ENCODE measurements at places on chromosomes 2 and 18. TPM values are rescaled to one million over a fixed set of nuclear protein-coding genes. Genes with fewer than 3 reads are reported as not detected.
A peak's percentile ranks its signal among the peaks of the same experiment; 100 is the strongest.

DNA sequence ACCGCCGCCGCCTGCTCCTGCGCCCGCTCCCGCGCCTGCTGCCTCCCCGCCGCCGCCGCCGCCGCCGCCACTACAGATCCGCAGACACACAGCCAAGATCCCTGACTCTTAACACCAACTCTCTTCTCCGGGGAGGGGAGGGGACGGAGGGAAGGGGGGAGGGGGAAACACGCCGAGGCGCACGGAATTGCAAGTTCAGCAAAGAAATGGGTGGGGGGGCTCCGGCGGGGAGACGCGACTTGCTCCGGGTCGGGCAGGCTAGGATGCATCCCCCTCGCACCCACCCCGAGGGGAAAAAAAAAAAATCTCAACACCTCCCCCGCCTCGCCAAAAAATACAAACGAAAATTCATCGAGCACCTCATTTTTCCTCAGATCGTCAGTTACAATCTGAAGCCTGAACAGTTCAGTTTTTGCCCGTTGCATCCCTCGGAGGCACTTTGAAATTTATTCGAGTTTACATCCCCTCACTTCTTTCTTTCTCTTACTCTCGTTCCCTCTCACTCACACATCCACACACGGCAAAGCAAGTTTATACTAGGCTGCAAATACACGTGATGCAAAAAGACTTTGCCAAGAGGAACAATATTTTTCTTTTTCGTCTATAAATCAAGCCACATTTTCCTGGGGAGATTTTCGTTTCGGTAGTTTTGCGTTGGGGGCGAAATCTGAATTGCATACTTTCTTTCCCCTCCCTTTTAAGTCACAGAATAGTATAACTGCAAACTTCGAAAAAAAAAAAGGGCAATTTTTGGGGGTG lies at the start of gene TCF4:
TSS of gene TCF4 (minus strand) at position 82 of the 759 bp plus-strand sequence. CDS start 1,076 bp downstream, outside the sequence.
- no peak for ATAC-seq

GRCh38 chr2:152820048-152820447 lies 101.6 kb downstream of the ARL6IP6 start:
- ATAC-seq, result no peak

DNA sequence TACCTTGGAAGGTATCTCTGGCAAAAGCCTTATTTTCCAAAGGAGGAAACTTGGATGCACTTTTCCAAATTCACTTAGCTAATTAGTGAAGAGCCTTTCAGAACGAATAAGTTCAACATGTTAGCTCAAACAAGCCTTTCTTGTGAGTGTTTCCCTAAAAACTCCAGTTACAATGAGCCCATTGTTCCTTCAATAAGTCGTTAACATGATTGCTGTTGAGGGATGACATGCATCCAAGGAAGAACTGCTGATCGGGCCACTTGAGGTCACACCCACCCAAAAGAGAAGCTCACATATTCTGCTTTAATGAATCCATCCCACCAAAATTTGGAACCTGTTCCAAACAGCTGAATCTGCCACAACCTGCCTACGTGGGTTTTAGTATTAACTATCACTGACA lies 48.1 kb upstream of the SLC35G4 start:
- no peak for ATAC-seq

DNA sequence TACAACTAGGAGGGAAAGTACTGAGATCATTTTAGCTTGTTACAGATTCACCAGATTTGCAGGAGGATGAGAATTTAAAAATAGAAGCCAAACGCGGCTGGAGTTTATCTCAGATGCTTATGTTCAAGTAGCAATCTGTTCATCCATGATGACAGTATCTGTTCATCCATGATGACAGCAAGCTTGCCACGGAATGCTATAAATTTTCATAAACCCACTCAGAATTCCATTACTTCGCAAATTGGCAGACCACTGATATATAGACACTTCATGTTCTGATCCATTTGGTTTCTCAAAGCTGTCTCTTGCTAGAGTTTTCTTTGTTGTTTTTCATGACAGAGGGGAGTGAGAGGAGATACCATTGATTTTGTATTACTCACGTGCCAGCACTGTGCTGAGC lies 84.2 kb downstream of the GAREM1 start:
- no peak for ATAC-seq

DNA sequence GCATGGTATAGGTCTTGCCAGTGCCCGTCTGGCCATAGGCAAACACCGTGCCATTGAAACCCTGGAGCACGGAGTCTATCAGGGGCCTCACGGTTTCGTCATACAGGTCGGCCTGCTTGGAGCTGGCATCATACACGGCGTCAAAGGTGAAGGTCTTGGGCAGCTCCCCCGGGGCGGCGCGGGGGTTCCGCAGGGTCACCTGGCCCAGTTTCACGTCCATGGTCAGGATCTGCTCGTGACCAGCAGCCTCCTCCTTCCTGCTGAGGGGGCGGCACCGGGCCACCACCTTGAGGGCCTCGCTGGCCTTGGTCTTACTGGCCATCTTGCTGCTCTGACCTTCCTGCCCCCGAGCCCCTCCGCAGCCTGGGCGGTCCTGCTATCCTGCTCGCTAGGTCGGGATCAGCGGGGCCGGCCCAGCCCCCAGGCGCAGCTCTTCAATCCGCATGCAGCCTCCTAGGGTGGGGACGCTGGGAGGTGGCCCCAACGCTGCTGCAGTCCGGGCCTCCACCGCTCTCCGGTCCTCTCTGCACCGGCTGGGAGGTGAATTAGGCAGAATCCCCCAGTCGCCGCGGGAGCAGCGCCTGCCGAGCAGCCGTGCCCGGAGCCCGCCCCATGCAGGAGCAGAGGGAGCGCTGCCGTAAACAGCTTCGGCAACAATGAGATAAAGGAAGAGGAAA lies 563 bp downstream of the KIF3C start:
- peak; percentile 61 for ATAC-seq

- no peak for ATAC-seq
Observed at GRCh38 chr18:57624988-57625387, 3.4 kb upstream of the NARS1 start.

GRCh38 chr2:8833853-8834252 lies 3.6 kb downstream of the KIDINS220 start:
- no peak for ATAC-seq

GRCh38 chr2:219247678-219248642 lies 2.7 kb downstream of the STK16 start:
- ATAC-seq, result peak; percentile 72

GRCh38 chr18:48583573-48583972 lies 44.7 kb downstream of the CTIF start:
- no peak for ATAC-seq

DNA sequence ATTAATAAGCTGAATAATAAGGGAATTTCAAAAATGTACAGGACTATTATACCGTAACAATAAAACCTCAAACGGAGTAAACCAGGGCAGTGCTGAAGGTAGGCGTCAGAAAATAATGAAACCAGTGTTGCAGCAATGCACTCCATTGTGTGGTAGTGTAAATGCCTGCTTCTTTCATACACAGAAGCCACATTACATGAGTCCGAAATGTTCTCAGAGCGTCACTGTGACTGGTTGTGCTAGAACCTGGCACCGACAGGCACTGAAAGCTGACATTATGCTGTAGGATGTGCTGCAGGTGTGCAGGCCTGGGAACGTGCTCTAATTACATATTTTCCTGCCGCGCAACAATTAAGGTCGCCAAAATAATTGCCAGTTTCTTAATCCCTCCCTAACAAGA lies 53.3 kb downstream of the ZEB2 start:
- ATAC-seq, result no peak

DNA sequence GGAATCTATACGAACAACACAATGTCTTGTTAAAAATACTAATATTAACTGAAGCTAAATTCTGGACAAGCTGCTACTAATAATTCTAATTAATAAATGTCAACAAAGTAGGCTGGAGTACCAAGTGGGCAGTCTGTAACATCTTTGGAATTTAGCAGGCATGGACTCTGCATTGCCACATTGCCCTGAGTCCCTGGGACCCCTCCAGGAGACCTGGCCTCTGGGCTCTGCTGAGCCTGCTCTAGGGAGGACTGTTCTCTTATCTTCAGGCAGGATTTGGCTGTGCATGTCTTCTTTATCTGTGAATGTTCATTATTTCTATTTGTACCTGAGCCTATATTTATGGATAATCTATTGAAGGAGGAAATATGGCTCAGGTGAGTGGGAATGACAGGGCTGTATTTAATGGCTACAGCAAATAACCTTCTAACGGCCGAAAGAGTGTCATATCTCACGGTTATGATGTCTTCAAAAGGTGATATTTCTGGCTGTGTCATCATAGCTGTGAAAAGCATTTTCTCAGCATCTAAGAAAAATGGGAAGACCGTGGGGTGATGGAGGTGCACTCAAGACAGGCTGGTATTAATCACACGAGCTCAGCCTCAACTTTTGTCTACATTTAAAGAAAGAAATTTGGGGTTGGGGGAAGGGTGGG lies 28.6 kb upstream of the SETBP1 start:
- no peak for ATAC-seq

- no peak for ATAC-seq
Observed at GRCh38 chr2:225272173-225272572, 127.3 kb upstream of the NYAP2 start.

GRCh38 chr2:221895366-221896121 lies 323.4 kb upstream of the EPHA4 start:
- no peak for ATAC-seq

DNA sequence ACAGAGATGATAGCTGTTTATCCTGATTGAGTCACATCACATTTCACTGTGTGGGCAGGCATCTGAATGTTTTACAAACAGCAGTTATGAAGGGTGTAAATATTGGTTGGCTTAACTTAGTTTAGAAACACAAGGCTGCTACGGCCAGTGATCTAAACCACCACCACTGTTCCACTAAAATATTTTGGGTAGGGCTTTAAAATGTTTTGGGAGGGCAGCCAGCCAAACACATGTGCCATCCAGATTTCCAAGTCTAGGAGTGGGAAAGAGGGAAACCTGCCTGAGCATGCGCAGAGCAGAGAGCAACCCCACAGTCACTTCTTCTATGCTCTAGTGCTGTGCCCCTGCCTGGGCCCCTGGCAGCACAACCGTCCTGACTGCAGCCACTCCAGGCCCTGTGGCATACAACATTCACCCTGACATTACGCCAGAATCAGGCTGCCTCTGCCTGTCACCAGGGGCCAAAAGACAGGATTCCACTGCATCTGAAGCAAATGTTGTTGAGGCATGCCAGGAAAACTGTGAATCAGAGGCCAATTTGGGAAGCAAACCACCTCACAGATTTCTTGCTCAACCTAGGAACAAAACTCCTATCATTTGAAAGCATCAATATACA lies 74.8 kb upstream of the COL5A2 start:
- ATAC-seq, result no peak

DNA sequence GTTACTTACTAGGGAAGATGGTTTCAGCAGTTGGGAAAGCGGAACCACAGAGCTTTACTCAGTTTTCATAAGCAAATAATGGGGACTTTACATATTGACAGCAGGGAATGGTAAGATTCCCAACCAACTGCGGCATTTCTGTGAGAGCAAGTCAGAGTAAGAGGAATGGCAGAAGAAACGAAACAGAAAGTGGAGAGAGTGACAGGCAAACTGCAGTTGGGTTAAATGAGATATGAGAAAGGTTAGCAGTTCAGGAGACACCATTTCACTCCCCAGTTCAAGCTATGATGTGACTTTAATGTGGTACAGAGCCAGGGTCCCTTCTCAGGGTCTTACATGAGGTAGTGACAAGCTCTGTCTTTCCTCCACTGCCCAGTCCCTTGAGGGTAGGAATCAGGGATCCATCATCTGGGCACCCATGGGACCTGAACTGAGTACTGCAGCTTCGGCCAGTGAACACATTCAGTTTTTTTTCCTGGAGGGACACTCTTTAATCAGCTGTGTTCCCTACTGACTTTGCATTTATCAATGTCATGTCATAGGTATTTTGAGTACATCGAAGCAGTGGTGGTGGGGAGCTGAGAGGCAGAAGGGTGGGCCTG lies 33.0 kb upstream of the GREB1 start:
- no peak for ATAC-seq

DNA sequence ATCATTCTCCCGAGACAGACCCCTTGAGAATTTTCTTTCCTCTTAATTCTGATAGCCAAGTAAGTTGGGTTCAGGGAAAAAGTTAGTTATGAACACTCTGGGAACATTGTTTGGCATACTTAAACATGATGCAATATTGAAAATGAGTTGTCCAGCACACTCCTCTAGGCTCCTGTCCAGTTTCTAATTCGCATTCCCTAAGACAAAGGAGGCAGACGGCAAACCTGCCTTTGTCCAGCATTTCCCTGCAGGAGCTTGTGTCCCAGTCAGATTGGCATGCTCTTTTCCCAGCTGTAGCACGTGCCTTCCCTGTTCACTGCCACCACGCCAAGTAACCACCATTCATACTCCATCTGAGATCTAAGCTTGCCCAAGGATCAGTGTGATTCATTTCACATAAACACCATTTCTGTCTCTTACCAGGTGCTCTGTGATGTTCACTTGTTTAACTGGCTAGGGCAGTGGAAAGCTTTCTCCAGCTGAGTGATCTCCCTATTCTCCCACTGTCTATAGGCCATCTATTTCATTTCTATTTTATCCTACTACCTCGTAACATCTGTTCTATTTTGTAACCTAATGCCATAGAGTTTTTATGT lies 150.0 kb upstream of the EPB41L3 start:
- no peak for ATAC-seq

DNA sequence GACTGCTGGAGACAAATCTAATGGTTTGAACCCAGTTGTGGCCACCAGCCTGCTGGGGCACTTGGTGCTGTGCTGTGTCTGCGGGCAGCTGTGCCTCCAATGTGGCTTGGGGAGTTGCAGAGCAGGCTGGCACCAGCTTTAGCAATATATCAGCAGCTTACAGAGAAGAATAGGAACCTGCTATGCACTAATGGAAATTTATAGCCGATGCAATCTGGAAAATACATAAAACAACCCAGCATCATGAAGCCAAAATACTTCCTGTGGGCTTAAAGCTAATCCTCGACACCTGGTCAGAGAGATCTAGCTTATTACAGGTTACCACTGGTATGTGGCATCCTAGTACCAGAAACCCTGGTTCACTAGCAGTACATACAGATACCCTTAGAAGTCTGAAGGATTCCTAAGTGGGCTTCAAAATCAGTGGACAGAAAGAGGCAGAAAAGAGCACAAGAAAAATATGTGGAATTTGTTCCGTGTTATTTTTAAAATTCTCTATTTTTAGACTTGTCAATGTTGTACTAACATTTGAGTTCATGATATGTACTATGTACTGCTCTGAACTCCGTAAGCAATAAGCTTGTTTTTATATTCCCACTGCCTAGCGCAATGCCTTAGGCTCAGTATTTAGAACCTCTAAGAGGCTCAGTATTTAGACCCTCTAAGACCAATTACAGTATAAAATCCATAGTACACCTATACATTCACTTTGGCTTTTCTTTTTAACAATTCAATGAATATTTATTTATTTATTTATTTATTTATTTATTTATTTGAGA lies 194.7 kb downstream of the UXS1 start:
- no peak for ATAC-seq

GRCh38 chr2:214706986-214707385 lies 102.5 kb downstream of the BARD1 start:
- ATAC-seq, result no peak

GRCh38 chr18:66819235-66819634 lies 215.3 kb upstream of the CDH19 start:
- no peak for ATAC-seq

Gene MTCL1
- 0.95 TPM for total RNA-seq

Gene CCL20
- 36.1 TPM for total RNA-seq

Gene MYL12A
- total RNA-seq, result 392 TPM

Gene HOXD8
- total RNA-seq, result not detected

Gene ALPG
- not detected for total RNA-seq

Gene MBD2
- total RNA-seq, result 190 TPM

Gene AQP12B
- not detected for total RNA-seq

Gene UGT1A8
- not detected for total RNA-seq

Gene ALK
- total RNA-seq, result not detected

Gene SLC1A4
- total RNA-seq, result 8.0 TPM

Gene EGR4
- 0.11 TPM for total RNA-seq

Gene GATA6
- total RNA-seq, result not detected

Gene OTOF
- total RNA-seq, result 2.1 TPM

Gene TRMT61B
- 14.7 TPM for total RNA-seq

Gene VIL1
- total RNA-seq, result not detected

Data from activated T-helper 17 cell treated with anti-CD3 and anti-CD28 coated beads, Interleukin-2, amount 50 U/mL, for 72 hours (primary cell).